Activated naive CD8-positive, alpha-beta T cell treated with anti-CD3 and anti-CD28 coated beads, Interleukin-2, amount 50 U/mL, for 24 hours (primary cell): ENCODE measurements at places on chromosomes 7 and 10.

DNA sequence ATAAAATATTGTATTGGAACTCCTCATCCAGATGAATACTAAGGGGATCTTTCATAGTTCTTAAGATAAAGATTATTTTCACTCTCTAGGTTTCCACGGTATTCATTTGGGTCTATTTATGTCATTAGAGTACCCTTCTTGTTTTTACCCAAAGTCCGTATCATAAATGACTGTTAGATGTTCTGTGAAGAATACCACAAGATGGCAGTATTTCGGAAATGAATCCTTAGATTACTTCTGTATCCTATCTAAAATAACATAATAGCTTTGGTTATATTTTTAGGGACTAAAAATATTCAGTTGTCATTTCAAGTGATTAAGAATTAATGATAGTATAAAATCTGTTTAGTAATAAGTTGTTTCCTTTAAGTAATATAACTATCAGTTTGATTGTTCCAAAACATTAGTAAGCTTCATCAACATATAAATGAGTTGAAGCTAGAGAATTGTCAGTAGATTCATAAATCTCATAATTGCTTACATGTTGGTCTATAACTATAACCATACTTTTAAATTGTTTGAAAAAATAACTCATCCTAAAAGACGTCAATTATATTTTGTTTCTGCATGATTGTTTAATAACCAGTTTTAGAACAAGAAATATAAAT lies 337.5 kb upstream of the KCND2 start:
- no peak for DNase-seq

- no peak for DNase-seq
Observed at GRCh38 chr7:50212666-50213621, 91.6 kb upstream of the IKZF1 start.

DNA sequence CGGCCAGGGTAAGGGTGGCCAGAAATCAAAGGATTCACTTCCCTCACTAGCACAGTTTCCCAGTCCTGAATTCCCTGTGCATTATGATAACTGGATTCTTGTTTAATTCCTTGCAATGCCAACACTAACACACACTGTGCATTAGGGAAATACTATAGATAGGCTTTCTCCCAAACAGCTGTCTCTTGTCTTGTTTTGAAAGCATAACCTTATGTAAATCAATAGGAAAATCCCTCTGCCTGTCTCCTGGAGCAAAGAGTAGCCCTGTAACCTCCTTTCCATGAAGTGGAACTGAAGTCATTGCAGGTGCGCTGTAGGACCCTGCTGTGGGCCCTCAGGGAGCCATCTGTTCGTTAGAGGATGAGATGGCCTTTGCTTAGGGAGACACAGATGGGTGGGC lies 82.8 kb upstream of the FAM171A1 start:
- no peak for DNase-seq

GRCh38 chr7:55563596-55564325 lies 8.5 kb downstream of the VOPP1 start:
- no peak for DNase-seq

- DNase-seq, result no peak
Observed at GRCh38 chr7:120413164-120413563, 140.2 kb downstream of the KCND2 start.

GRCh38 chr7:37231613-37232012 lies 217.1 kb downstream of the ELMO1 start:
- no peak for DNase-seq

DNA sequence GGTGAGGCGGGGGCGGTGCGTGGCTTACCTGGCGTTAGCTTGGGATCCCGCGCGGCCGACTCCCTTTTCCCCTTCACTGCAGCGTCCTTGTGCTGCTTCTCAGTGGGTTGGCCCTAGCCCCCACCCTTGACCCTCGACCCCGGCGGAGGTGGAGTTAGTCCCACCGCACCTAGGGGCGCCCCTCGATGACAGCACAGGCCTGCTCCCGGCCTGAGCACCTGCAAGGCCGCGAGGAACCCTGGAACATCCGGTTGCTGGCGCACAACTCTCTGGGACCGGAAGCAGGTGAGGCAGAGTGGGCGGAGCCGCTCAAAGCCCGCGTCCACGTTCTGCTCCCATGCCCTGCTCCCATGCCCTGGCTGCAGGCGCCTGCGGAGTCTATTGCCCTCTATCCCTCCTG lies 266.9 kb downstream of the USP6NL start:
- DNase-seq, result peak; percentile 20

DNA sequence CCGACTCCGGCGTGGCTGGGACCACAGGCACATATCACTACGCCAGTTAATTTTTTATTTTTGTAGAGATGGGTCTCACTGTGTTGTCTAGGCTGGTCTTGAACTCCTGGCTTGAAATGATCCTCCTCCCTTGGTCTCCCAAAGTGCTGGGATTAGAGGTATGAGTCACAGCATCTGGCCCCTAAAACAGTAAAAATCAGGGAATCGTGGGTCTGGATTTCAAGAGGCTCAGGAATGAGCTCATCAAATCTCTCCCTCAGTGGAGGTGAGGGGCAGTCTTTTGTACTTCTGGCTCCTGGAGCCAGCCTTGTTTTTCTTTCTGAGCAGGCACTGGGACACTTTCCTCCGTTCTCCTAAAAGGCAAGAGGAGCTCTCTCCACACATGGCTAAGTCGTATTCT lies 32.1 kb upstream of the RHEB start:
- DNase-seq, result no peak
